ENCODE measurements at places on chromosomes 4 and X. TPM values are rescaled to one million over a fixed set of nuclear protein-coding genes. Genes with fewer than 3 reads are reported as not detected.

Gene CXorf65
- 39.6 TPM for total RNA-seq

Gene FANCB
- total RNA-seq, result 4.8 TPM

- no peak for DNase-seq
Observed at GRCh38 chr4:35315419-35315818, 928.9 kb downstream of the ARAP2 start.

DNA sequence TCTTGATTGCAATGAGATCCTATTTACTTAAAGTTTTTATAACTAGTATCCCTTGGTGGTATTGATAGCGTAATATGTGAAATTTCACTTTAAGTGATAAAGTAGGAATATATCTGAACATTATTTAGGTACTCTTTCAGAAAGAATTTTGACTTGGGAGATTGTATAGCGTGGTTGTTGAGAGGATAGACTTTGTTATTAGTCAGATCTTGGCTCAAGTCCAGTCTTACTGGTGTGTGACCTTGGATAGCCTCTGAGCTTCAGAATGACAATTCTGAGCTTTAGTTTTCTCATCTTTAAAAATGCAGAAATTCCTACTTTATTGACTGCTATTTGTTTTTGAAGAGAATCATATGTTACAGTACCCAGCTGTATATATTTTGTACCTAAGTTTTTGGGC lies 32.6 kb downstream of the DCK start:
- no peak for DNase-seq

GRCh38 chr4:26104056-26104685 lies 190.2 kb downstream of the SMIM20 start:
- no peak for DNase-seq

- no peak for DNase-seq
Observed at GRCh38 chr4:38177641-38178391, 217.6 kb downstream of the PTTG2 start.

Data from naive thymus-derived CD8-positive, alpha-beta T cell (primary cell).